ENCODE measurements at places on chromosomes 16 and 17.
A peak's percentile ranks its signal among the peaks of the same experiment; 100 is the strongest.

- no peak for DNase-seq
Observed at GRCh38 chr16:69904495-69905170, 46.5 kb upstream of the CLEC18A start.

DNA sequence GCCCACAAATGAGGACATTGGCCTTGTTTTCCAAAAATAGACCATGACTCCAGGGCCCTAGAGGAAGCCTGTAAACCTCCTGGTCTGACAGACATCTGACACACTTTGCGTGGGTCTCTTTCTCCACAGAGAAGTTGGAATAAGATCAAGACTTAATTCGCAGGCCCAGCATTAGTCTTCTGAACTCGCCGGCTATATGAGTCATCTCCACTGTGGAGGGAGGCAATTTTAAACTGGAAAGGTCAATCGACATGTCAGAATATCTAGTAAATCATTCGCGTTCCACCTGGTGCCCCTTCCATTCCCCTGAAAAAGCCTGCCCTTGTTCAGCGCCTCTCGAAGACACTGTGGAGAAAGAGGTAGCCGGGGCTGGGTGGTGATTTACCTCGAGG lies 140.1 kb downstream of the CLEC16A start:
- no peak for DNase-seq

DNA sequence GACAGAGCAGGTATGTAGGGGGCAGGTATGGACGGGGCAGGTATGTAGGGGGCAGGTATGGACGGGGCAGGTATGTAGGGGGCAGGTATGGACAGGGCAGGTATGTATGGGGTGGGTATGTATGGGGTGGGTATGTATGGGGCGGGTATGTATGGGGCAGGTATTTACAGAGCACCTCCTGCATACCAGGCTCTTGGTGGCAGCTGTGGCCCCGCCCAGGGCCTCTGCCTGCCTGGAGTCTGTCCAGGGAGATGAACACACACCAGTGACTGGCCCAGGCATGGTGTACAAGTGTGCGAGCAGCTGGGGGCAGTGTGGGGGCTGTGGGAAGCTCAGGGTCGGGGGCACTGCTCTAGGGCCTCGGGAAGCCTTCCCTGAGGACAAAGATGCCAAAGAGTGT lies 4.4 kb downstream of the RPL3L start:
- no peak for DNase-seq

DNA sequence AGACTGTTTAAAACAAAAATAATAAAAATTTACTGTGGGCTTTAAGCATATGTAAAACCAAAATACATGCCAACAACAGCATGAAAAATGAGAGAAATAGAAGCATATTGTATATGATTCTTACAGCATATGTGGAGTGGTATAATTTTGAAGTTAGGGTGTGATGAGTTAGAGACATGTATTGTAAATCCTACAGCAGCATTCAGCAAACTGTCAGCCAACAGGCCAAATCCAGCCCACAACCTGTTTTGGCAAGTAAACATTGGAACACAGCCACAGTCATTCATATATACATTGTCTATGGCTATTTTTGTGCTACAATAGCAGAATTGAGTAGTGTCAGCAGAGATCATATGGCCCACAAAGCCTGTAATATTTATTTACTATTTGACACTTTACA lies 42.3 kb downstream of the ZNF18 start:
- DNase-seq = no peak

DNA sequence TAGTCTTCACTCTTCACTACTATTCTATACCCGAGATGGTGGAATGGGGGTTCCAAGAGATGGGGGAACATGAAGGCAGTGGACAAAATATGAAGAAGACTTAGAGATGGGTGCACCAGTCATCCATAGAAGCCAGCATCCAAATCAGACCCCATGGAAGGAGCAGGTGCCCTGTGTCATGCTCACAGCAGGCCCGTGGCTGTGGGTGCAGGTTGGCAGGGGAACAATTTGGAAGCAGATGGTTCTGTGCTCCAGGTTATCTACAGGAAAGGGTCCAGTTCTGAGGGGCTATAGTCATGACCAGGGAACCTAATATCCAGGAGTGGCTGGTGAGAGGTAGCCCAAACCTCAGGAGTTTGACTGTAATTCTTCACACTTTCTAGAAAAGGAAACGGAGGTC lies 9.6 kb upstream of the LPCAT2 start:
- DNase-seq = no peak

DNA sequence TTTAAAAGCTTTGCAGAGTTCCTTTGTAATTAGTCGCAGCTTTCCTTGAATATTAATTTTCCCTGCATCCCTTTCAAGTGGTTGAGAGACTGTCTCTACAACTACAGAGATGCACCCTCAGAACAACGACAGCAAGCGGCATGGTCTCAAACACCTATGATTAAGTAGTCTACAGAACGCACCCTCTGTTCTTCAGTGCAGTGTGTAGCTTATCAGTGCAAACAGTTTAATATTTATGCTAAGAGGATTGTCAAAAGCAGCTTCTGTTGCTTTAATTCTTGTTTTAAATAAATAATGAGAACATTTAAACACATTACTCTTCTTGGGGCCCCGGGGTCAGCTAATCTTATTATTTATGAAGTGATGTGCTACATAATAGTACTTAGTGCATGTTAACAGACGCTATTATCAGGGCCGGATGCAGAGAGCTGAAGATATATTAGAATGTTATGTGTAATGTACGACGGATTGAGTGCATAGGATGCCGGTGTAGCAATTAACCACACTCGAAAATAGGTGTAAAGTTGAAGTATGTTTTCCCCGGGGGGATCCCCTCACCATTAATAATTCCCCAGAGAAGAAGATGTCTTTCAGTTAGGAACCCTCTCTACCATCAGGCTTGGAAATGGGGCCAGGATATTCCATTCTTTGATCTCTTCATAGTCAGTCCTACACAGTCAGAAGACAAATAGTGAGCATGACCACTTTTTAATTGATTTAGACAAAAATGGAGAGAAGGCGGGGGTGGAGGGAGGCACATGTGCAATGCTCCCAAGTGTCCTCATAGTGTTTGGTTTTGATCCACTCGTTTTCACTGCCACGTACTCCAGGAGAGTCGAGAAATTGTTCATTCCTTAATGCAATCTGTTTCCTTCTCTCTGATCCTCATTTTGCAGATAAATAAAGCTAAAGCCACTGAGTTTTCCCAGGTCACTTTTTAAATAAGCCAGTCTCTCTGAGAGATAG lies 176.3 kb downstream of the IRX3 start:
- DNase-seq = no peak

DNA sequence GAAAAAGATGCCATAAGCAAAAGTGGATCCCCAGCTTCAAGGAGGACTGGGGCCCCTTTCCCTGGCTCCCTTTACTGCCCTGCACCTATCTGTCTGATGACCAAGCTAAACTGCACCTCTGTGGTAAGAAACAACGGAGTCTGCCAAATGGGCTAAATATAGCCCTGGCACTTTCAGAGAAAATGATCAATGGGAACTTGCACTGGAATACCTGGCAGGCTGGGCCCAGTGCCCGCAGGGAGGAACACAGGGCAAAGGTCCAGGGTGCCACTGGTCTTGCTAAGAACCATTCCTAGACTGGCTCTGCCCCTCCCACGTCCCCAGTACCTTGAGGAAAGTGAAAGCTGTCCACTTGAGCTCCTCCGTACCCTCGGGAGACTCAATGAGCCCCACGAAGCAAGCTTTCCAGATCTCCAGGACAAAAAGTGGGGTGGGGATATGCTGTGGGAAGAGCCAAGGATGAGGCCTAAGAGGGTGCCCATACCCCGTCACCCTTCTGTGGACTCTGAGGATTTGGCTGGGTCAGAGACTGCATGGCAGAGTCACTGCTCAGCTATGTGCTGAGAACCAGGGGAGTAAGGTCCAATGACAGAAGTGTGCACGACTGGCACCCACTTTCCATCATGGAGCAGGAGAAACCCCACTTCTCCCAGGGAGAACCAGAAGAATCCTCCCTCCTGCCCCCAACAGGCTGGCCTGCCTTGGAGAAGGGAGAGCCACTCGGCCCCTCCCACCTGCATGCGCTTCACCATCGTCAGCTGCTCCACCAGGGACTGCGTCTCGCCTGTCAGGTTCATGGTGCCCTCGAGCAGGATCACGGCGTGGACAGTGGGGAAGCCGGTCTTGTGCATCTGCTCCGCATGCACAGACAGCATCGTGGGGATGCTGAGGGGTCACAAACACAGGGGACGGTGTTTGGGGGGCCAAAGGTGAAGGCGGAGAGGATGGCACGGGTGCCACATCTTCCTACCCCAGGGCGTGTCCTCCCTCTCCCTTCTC lies 17.4 kb downstream of the CSF3 start:
- no peak for DNase-seq

DNA sequence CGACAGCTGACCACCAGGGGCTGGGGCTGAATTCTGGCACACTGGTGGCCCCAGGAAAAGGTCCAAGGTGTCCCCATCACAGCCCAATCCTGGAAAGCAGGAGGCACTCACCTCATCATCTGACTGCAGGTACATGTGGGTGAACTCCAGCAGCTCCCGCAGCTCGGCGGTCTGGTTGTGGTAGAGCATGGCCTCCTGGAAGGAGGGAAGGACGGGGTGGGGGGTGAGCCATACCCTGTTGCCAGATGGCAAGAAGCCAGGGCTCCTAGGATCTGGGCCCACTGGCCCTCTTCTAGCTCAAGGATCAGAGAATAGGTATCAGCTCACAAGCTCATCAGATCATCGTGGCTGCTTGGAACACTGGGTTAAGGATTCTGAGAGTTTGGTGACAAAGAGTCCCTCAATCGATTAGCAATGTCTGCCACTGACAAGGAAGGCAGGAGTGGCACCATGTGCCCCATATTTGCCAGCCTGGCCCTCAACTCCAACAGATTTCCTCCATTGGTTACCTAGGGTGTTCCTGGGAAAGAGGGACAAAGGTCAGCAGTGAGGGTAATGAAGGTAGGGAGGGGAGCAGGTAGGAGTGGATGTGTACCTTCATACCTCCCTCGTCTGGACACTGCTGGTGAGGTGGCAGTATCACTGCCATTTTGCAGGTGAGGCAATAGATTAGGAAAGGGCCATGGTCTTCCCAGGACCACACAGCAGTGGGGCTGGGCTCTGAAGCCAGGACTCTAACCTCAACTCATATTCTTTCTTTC lies 4.9 kb downstream of the P3H4 start:
- DNase-seq = no peak

DNA sequence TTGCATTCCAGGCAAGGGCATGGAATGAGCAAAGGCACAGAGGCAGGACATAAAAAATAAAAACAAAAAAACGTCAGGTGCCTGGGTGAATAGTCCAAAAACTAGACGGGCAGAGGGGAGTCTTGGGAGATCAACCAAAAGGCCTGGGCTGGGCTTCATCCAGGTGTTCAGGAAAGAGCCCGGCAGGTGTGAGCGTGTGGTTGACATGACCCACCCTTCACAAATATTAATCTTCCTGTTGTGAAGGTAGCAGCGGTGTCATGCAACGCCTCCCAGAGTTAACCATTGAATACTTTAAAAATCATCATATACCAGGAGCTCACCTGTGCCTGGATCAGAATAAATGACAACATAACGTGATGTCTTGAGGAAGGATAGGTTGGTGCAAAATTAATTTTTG lies 90.6 kb downstream of the USP22 start:
- no peak for DNase-seq

GRCh38 chr17:50364715-50365114 lies 8.3 kb downstream of the MRPL27 start:
- DNase-seq = peak; percentile 49

GRCh38 chr16:29791845-29792807 lies 1.6 kb downstream of the KIF22 start:
- no peak for DNase-seq

DNA sequence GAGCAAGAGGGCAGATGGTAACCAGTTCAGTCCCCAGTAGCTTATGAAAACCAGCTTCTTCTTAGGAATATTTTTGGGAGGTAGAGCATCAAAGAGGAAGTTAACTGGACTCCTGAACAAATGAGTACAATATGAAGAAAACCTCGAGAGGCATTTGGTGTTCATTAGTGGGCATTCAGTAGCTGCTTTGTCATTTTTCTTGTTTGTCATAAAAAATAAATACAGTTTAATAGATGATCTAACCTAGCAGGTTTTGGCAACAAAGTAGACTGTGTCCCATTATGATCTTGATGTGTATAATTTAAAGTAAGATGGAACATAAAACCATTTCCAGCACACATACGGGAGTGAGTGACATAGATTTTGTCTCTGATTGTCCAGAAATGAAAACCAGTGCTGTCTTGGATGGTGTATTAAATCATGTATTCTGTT lies 173.1 kb downstream of the HS3ST3A1 start:
- DNase-seq = no peak

DNA sequence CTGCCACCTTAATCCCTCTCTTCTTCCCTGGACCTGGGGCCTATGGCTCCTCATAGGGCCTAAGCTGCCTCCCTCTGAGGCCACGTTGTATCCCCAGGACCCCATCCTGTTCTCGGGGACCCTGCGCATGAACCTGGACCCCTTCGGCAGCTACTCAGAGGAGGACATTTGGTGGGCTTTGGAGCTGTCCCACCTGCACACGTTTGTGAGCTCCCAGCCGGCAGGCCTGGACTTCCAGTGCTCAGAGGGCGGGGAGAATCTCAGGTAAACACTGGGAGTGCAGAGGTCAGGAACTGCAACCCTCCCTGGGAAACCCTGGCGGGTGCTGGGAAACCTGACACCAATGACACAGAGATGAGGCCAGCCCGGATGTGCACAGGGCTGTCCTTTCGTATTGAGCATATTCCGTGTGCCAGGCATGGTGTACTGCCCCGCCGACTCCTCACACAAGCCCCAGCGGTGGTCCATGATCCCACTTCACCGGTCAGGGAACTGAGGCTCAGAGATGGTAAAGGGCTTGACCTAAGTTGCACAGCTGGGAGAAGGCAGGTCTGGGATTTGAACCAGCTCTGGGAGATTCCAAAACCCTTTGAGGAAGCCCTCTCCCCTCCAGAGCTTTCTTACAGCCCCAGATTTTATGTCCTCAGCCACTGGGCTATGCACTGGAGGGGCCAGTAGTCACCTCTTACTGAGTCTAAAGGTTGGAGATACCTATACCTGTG lies 22.9 kb downstream of the ANKRD40 start:
- DNase-seq = no peak

DNA sequence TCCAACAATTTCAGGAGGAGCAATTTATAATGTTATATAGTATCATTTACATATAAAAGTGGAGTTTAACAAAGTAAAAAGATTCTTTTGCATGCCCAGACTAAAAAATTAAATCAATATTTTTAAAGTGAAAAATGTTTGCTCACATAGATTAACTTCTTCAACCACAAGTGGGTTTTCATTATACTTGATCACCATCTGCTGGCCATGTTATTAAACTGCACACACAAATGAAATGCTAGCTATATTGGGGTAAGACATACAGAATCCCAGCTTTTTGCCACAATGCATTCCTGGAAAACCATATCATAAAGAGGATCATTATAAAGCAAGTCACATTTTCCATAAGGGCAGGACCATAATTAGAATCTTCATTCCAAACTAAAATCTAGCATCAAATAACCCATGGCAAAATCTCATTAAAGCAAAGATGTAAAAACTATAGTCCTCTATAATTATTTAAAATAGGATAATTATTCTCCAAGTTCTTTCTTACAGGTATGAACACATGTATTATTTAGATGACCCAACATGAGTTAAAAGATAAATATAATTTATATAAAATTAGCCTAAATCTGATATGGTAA lies 26.3 kb downstream of the CEP112 start:
- DNase-seq = no peak
